ENCODE measurements at places on chromosomes 3 and 15. TPM values are rescaled to one million over a fixed set of nuclear protein-coding genes. Genes with fewer than 3 reads are reported as not detected.

The TRPM1 gene
- not detected for total RNA-seq

The XCR1 gene
- total RNA-seq, result not detected

GRCh38 chr3:118400886-118401285 is 633.8 kb downstream of the IGSF11 start:
- no peaks in the 10 kb centered on the region for H3K4me1 ChIP-seq
- no peaks in the 10 kb centered on the region for H3K36me3 ChIP-seq
- no peak overlapping the region for H3K4me3 ChIP-seq
- no peak overlapping the region for H3K27ac ChIP-seq
- no peaks in the 10 kb centered on the region for H3K27me3 ChIP-seq

The SLC6A1 gene
- 0.27 TPM for total RNA-seq

DNA sequence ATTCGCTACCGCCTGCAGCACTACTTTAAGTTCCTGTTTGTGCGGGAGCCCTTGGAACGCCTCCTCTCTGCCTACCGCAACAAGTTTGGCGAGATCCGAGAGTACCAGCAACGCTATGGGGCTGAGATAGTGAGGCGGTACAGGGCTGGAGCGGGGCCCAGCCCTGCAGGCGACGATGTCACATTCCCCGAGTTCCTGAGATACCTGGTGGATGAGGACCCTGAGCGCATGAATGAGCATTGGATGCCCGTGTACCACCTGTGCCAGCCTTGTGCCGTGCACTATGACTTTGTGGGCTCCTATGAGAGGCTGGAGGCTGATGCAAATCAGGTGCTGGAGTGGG is 995 bp downstream of the CHST14 start:
- no peaks in the 10 kb centered on the region for H3K27me3 ChIP-seq
- H3K36me3 ChIP-seq, result peaks cover 1% of the 10 kb centered on the region
- H3K4me3 ChIP-seq, result peak overlapping the region; percentile 93
- peak; percentile 85 for DNase-seq
- H3K4me1 ChIP-seq, result peaks cover 17% of the 10 kb centered on the region

- H3K4me3 ChIP-seq, result no peak overlapping the region
- H3K4me1 ChIP-seq, result no peaks in the 10 kb centered on the region
- no peaks in the 10 kb centered on the region for H3K27me3 ChIP-seq
Measured at GRCh38 chr3:183485093-183485492, 56.7 kb upstream of the MCF2L2 start.

The RNU6-1 gene
- total RNA-seq, result not detected

DNA sequence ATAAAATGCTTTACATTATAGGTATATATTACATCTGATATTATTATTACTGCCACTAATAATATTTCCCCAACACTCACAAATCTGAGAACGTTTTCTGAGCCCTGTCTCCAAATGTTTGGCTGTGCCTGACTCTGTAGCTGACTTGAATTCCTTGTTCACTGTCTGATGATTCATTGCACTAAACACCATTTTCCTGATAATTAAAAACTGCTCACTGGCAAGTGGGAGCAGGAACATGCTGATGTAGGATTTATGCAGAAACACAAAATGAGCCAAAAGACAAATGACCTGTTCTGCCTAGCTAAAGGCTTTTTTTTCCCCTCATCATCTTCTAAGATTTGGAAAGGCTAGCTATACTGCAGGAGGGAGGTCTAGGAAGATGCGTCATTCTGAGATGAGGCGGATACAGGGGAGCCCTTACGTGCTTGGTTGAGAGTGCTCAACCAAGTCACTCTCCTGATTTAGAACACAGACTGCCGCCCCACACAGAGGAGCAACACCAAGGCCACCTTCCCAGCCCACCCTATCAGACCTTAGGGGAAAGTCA is 380.7 kb downstream of the EPHB1 start:
- H3K4me3 ChIP-seq, result no peak overlapping the region
- H3K36me3 ChIP-seq, result no peaks in the 10 kb centered on the region
- no peak for DNase-seq

The ISY1 gene
- total RNA-seq, result 15.8 TPM

- no peak overlapping the region for H3K27ac ChIP-seq
- DNase-seq, result no peak
- no peaks in the 10 kb centered on the region for H3K36me3 ChIP-seq
- H3K4me1 ChIP-seq, result peaks cover 27% of the 10 kb centered on the region
Measured at GRCh38 chr15:33048255-33048654, 146.3 kb downstream of the FMN1 start.

The TIMP4 gene
- 25.4 TPM for total RNA-seq

DNA sequence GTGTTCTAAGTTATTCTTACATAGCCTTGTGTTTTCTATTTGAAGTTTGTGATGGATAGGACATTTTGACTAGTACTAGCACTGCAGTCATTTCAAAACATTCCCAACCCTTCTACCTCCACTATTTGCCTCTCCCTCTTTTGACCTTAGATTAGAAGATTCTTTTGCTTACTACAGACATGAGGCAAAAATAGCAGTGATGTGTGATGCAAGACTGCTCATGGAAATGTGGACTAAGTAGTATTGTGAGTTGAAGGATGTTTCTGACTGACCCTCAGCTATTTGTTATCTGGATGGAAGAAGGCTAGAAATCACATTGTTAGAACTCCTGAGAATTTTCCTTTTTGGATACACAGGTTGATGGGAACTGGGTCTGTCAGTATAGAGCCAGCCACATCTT is 45.9 kb downstream of the ATP2C1 start:
- no peaks in the 10 kb centered on the region for H3K4me1 ChIP-seq
- H3K4me3 ChIP-seq, result no peak overlapping the region
- no peak overlapping the region for H3K27ac ChIP-seq
- no peak for DNase-seq
- H3K36me3 ChIP-seq, result no peaks in the 10 kb centered on the region

GRCh38 chr3:169118666-169119370 is 544.7 kb downstream of the MECOM start:
- no peaks in the 10 kb centered on the region for H3K27me3 ChIP-seq
- no peaks in the 10 kb centered on the region for H3K36me3 ChIP-seq
- H3K27ac ChIP-seq, result no peak overlapping the region
- peak; percentile 60 for DNase-seq
- peaks cover 11% of the 10 kb centered on the region for H3K4me1 ChIP-seq
- no peak overlapping the region for H3K4me3 ChIP-seq

GRCh38 chr3:179416681-179417080 is 34.6 kb downstream of the GNB4 start:
- no peak overlapping the region for H3K4me3 ChIP-seq
- H3K27ac ChIP-seq, result no peak overlapping the region
- no peaks in the 10 kb centered on the region for H3K27me3 ChIP-seq
- no peaks in the 10 kb centered on the region for H3K4me1 ChIP-seq
- DNase-seq, result no peak

- DNase-seq, result no peak
- H3K4me1 ChIP-seq, result no peaks in the 10 kb centered on the region
- no peaks in the 10 kb centered on the region for H3K36me3 ChIP-seq
Measured at GRCh38 chr3:123792473-123793201, 91.5 kb downstream of the MYLK start.

GRCh38 chr15:90994059-90994416 is 297 bp downstream of the PRC1 start:
- DNase-seq, result peak; percentile 21
- H3K36me3 ChIP-seq, result peaks cover 4% of the 10 kb centered on the region
- no peaks in the 10 kb centered on the region for H3K27me3 ChIP-seq

The PROK2 gene
- not detected for total RNA-seq

DNA sequence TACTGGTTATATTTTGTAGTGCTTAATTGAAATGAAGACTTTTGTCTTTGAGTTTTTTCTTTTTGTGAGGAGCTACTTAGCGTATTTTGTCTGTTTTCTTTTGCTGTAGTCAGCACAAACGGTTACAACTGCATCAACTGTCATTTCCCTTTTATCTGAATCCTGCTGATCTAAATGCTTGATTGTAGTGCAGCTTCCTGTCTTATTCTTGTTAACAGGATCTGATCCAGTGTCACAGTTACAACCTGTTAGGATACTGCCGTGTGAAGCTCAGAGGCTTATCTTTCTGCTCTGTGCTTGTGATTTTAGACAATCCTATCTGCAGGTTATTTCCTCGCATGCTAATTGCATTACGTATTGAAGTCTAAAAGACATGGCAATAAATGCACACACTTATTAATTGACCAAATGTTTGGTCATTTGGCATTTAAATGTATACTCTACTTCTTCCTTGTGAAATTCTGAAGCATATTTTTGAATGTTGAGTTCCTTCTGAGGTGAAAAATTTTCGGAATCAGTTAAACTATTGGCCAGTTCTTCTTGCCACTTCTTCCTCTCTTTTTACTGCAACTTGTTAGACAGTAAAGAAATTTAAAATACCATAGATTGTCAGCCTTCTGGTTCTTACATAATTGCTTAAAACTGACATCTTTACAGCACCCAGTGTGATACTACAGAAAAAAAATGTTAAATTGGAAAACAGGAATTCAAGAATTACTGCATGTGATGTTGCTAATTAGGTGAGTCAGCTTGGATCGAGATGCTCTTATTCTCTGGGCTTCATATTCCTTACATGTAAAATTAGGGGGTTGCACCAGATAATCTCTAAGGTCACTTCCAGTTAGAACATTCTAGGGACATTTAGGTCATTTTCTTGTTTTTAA is 168.2 kb downstream of the MBNL1 start:
- no peaks in the 10 kb centered on the region for H3K4me1 ChIP-seq
- peaks cover 5% of the 10 kb centered on the region for H3K36me3 ChIP-seq
- H3K27ac ChIP-seq, result no peak overlapping the region
- H3K27me3 ChIP-seq, result no peaks in the 10 kb centered on the region

GRCh38 chr15:53378096-53378800 is 381.2 kb downstream of the WDR72 start:
- H3K4me3 ChIP-seq, result no peak overlapping the region
- H3K36me3 ChIP-seq, result no peaks in the 10 kb centered on the region
- no peaks in the 10 kb centered on the region for H3K4me1 ChIP-seq
- no peak for DNase-seq
- no peaks in the 10 kb centered on the region for H3K27me3 ChIP-seq
- H3K27ac ChIP-seq, result no peak overlapping the region

GRCh38 chr3:20849975-20850374 is 664.0 kb upstream of the SGO1 start:
- no peaks in the 10 kb centered on the region for H3K36me3 ChIP-seq
- no peaks in the 10 kb centered on the region for H3K4me1 ChIP-seq
- no peak overlapping the region for H3K4me3 ChIP-seq
- H3K27ac ChIP-seq, result no peak overlapping the region
- no peak for DNase-seq

GRCh38 chr15:66773129-66773873 is 71.3 kb downstream of the SMAD6 start:
- no peaks in the 10 kb centered on the region for H3K27me3 ChIP-seq
- no peak overlapping the region for H3K4me3 ChIP-seq
- no peaks in the 10 kb centered on the region for H3K36me3 ChIP-seq
- H3K27ac ChIP-seq, result peak overlapping the region; percentile 88

DNA sequence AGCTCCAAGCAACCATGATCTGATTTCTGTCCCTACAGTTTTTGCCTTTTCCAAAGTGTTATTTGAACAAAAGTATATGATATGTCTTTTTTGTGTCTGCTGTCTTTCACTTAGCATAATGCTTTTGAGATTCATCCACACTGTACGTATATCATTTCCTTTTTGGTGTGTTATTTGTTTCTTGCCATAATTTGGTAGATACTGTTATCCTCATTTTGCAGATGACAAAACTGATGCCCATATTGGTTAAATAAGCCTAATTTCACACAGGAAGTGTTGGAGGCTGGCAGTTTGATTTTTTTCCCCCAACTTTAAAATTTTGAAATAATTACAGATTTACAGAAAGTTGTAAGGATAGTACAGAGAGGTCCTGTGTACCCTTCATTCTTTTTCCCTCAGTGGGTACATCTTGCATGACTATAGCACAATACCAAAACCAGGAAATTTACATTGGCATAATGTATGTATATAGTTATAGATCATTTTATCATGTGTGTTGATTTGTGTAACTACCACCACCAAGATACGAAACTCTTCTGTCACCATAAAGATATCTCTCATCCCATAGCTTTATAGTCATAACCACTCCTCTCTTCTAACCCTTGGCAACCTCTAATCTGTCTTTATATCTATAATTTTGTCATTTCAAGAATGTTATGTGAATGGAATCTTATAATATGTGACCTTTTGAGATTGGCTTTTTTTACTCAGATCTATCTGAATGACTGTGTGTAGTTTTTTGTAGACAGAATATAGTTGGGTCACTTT is 55.6 kb downstream of the RASA2 start:
- H3K27ac ChIP-seq, result no peak overlapping the region
- no peaks in the 10 kb centered on the region for H3K4me1 ChIP-seq
- H3K27me3 ChIP-seq, result no peaks in the 10 kb centered on the region

DNA sequence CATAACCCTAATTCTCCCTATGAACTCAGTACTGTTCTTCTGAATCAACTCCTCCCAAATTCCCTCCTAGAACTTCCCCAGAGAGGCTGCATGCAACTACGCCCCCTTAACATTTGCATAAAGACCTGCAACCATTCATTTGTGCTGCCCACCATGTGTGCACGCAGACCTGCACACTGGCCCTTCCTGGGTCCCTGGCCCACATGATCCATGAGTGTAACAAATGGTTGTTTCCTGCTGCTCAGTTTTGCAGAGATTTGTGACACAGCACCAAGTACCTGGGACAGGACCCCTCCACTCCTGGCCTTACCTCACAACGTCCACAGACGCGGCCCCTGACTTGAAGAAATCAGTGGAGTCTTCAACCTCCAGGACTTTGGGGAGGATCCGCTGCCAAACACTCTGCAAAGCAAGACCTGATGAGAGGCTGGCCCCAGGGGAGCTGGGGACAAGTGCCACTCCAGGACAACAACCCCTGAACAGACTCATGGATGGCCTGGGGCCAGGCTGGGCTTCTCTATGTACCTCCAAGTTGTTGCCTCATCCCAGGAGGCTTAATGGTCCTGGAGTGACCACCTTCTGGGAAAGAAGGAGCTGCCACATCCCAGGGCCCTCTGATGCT is 33.8 kb downstream of the ALDH1L1 start:
- H3K27me3 ChIP-seq, result no peaks in the 10 kb centered on the region
- no peak overlapping the region for H3K27ac ChIP-seq

DNA sequence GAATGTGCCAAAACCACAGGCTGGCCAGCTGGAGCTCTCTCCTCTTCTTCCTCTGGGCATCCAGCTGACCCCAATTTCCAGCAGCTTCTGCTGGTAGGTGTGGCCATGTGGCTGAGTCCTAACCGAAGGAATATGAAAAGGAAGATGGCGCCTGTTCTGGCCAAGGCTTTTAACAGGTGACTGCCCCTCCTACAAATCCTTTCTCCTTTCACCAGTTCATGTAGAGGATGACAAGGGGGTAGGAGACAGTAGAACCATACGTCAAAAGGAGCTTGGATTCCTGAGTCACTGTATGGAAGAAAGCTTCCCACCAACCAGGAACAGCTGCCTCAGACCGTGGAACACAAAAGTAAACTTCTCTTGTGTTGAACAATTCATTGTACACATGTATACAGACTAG is 316.7 kb upstream of the IGF1R start:
- H3K27ac ChIP-seq, result no peak overlapping the region
- H3K4me1 ChIP-seq, result no peaks in the 10 kb centered on the region
- no peaks in the 10 kb centered on the region for H3K27me3 ChIP-seq
- H3K36me3 ChIP-seq, result no peaks in the 10 kb centered on the region

Measured in thyroid gland (tissue), 4 donors.